Spleen (tissue), 13 donors: ENCODE measurements at places on chromosomes 5 and 9.
A peak's percentile ranks its signal among the peaks of the same experiment; 100 is the strongest.

DNA sequence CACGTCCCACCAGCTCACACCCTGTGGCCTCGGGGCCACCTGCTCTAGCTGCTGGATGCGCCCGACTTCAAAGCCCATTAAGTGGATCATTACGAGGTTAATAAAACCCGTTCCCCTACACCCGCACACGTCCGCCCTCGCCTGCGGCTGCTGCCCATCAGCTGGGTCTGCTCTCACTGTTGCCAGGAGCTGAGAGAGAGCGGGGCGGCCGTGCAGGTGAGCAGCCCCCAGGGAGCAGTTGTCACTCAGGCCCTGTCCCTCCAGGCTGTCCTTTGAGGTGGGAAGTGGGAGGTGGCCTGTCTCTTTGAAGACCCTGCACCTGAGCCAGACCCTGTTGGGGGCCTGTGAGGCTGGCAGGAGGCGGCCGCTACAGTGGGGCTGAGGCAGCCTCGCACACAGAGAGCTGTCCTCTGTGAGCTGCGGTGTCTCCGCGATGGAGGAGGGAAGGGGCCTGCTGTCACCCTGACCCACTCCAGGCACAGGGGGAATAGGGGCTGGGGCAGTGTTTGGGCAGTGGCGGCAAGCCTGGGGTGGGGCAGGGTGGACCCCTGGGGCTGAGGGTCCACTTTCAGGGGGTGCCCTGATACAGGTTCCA, 12.8 kb upstream of the UNC5A start:
- DNase-seq, result no peak

GRCh38 chr9:7691909-7692308, 107.7 kb downstream of the DMAC1 start:
- DNase-seq, result no peak

DNA sequence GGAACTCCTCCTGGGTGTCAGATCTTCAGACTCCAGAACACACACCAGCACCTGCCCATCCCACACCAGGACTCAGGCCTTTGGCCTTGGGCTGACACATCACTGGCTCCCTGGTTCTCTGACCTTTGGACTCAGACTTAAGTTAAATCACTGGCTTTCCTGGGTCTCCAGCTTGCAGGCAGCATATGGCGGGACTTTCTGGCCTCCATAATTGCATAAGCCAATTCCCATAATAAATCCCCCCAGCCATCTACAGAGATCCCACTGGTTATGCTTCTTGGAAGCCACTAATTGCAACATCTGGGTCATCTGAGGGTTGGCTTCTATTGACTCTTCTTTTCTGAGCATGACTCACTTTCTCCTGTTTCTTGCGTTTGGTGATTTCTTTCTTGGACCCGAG, 80.3 kb upstream of the SARDH start:
- no peak for DNase-seq

DNA sequence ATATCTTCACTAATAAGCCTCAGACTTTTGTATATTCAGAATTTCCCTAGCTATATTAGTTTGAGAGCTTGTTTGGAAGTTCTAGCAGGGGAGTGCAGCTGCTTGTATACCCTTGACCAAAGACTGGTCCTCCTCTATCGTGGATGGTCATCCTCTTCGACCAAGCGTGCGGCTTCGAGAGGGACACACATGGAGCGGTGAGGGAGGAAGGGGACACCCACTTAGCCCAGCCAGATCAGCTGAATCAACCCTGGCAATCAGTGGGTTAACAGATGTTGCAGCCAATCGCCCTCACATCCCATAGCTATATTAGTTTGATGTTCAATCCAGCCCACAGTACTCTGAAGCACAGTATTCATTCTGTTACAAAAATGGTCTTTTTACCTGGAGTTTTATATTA, 3.2 kb downstream of the CAVIN4 start:
- DNase-seq, result no peak

- no peak for DNase-seq
These were observed 259.5 kb downstream of the GRIA1 start for GRCh38 chr5:153749960-153750359.

- no peak for DNase-seq
These were observed 289.3 kb downstream of the ASTN2 start for GRCh38 chr9:117125531-117125930.

- DNase-seq, result no peak
These were observed 766 bp downstream of the NR5A1 start for GRCh38 chr9:124506433-124506832.

- peak; percentile 34 for DNase-seq
These were observed 152.5 kb downstream of the MACROH2A1 start for GRCh38 chr5:135246605-135246922.

GRCh38 chr9:136084063-136084944, 10.8 kb downstream of the NACC2 start:
- no peak for DNase-seq

DNA sequence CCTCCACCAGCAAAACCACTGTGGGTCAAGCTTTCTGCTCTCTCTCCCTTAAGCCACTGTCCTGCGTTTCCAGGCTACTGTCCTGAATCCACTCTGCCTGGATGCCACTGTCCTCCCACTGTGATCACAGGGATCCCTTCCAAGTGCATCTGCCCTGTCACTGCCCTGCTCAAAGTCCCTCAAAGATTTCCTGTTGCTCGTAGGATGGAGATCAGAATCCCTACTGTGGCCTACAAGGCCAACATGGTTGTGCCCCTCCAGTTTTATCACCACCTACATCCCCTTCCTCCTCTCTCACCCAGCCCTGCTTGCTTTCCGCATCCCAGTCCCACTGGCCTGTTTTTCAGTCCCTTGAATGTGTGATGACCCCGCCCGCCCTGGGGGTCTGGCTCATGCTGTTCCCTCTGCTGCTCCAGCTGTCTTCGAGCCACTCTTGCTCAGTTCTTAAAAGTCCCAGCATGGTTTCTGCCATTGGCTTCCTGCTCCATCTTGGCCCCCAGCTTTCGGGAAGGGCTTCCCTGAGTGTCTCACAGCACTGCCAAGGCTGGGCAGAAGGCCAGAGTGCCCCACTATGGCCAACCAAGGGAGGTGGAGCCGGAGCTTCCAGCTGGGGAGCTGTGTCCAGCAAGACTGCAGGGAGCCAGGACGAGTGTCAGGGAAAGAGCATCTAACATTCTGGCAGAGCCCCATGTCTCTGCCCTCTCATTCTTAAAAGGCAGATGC, 12.9 kb upstream of the FRRS1L start:
- no peak for DNase-seq

- peak; percentile 27 for DNase-seq
These were observed 70.3 kb upstream of the ANGPTL2 start for GRCh38 chr9:127192744-127193143.

GRCh38 chr5:135718651-135719050, 115.8 kb upstream of the SLC25A48 start:
- DNase-seq, result no peak

DNA sequence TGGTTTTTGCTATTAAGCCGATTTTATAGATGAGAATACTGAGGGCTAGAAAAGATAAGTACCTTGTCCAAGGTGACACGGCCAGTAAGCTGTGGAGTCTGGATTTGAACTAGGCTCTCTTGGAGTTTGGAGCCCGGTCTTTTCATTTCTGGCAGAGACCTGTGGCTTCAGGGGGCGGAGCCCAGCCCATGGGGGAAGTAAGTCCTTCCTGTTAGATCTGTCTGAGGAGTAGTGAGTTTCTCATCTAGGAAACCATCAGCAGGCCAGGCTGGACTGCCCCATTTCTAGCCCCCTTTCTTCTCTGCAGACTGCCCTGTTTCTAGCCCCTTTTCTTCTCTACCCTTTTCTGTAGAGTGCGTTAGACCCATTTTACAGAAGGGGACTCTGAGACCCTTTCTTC, 521 bp upstream of the PTGS1 start:
- DNase-seq, result peak; percentile 84
